ENCODE measurements at places on chromosomes 6 and 20.

DNA sequence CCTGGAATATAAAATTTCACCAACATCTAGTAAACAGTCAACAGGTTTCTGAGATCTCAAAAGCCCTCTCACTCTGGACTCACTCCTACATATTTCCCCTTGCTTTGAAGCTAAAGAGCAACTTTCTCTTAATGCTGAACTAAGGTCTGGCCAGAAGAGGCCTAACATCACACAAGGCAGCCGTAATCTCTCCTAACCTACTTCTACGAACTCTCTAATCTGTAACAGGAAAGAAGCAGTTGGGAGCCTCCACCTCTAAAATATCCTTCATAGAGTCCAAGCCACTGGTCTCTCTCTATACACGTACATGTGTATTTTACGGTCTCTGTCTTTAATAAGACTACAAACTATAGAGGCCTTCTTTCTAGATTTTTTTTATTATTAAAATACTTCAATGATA is 72.0 kb downstream of the REV3L start:
- no peak for DNase-seq

GRCh38 chr6:1247056-1247455 is 64.8 kb upstream of the FOXQ1 start:
- DNase-seq = no peak

- DNase-seq = no peak
These were observed 20.5 kb upstream of the SUPT3H start for GRCh38 chr6:45398075-45398813.

- no peak for DNase-seq
These were observed 67.9 kb downstream of the POPDC3 start for GRCh38 chr6:105111871-105112270.

GRCh38 chr6:74287932-74288331 is 591.9 kb downstream of the CD109 start:
- DNase-seq = no peak

- peak; percentile 13 for DNase-seq
These were observed 56.5 kb downstream of the ERMARD start for GRCh38 chr6:169807699-169808607.

GRCh38 chr6:100633096-100633777 is 168.5 kb upstream of the SIM1 start:
- DNase-seq = no peak

DNA sequence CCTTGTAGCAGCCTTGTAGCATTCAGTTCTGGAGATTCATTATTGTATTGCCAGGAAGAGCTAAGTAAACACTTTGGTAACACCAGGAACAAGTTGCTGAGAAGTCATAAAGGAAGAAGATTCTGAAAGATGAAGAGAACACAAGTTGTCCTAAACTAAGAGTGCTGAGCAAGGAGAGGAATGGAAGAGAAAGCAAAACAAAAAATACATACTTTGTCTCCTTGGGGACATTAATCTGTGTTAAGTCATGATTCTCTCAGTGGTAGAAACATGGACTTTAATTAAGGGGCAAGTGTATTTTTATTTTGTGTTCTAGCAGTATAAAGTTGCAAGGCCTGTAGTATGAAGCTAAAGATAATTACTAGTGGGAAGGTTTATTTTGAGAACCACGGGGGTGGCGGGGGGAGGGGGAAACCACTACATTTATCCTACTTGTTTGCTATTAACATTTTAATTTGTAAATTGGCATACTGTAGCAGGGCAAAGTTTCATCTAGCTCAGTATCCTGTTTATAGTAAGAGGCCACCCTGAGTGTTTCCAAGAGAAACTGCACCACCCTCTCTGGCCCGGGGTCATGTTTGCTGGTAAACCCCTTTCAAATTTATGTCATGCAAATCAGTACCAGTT is 463.0 kb downstream of the CDKAL1 start:
- DNase-seq = no peak

DNA sequence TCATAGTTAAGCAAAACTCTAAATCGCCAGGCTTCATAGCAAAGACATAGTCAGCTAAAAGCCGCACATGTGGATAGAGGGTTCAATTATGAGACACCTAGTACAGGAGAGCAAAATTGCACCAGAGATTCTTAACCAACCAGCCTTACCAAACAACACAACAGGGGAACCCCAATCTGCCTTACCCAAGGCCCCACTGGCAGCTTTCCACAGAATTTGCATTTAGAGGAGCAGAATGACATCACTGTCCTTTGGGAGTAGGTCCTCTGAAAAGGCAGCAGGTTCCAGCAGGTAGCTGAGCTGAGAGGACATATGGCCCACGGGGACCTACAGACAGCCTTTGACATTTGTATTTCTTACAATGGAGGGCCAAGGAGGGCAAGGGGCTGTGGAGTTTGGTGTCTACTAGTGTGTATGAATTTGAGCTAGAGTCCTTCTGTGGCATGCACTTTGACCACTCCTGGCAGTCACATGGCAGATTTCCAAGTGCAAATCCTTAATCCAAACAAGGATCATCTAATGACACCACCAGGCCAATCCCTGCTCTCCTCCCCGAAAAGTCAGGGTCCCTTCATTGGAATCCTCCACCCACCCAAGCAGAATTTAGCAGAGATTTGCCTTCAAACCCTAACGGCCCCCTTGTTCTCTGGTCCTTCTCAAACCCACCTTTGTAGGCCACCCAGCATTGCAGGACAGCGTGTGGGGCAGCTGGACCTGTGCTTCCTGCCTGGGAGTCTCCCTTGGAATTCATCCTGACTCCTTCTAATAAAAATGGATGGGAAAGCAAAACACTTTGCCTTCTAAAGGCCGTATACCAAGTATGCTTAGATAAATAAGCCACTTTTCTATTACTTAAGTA is 171.2 kb upstream of the SUPT3H start:
- no peak for DNase-seq

DNA sequence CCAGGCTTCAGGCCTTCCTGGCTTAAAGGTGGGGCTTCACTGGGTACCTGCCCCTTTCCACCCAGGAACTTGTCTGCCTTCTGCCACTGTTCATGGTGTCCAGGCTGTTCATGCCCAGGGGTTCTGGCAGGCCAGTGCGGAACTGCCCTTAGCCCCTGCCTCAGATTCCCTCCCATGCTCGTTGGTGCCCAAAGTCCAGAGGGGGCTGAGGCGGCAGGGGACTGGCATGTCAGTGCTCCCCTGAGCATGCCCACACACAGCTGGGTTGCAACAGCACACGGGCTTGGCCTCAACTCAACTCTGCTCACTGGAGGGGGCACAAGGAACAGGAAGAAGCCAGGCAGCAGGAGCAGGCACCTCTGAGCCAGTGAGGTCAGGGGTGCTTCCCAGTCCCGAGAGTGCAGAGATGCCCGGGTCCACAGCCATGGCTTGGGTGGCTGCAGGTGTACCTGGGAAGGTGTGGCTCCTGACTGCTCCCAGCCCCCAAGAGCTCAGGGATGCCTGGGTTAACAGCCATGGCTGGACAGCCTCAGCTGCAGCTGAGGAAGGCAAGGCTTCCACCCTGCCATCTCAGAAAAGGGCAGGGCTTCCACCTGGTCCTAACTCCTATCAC is 845.9 kb downstream of the EYS start:
- no peak for DNase-seq

DNA sequence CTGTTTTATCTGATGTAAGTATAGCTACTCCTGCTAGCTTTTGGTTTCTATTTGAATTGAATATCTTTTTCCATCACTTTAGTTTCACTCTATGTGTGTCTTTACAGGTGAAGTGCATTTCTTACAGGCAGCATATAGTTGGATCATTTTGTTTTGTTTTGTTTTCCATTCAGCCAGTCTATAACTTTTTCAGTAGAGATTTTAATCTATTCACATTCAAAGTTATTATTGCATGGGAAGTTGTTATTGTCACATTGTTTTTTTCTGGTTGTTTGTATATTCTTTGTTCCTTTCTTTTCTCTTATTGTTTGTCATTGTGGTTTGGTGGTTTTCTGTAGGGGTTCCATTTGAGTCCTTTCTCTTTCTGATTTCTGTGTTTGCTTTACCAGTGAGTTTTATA is 151.2 kb downstream of the PDE10A start:
- DNase-seq = no peak

DNA sequence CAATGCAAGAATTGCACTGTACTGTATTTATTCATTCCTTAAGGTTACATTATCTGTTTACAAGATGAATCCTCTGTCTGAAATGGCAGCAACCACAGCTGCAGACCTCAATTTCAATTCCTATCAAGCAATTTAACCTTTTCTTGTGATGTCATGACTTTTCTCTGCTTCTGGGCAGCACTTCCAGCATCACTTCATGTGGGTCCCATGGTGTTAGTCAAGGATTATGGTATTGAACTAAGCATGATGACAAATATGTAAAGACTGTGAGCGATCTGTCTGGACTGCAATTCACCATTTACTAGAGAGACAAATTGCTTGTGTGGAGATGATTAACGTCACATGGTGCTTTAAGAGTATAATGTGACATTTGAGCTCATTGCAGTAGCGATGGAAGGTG is 90.5 kb upstream of the CCN2 start:
- no peak for DNase-seq

DNA sequence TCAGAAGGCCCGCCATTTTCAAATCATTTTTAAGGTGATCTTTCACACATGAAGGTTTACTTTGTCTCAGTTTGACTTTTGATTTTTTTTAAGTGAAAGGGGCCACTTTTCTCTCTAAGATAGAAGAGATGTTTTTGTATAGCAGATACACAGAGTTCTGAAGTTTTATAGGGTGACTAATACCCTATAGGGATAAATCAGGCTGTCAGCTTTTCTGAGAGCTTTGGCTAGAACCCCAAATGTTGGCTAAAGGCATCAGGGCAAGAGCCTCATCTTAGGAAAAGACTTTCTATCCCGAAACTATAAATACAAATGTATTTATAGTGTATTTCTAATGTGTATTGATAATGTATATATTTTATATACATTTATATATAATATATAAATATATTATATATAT is 181.4 kb downstream of the TBX18 start:
- no peak for DNase-seq

DNA sequence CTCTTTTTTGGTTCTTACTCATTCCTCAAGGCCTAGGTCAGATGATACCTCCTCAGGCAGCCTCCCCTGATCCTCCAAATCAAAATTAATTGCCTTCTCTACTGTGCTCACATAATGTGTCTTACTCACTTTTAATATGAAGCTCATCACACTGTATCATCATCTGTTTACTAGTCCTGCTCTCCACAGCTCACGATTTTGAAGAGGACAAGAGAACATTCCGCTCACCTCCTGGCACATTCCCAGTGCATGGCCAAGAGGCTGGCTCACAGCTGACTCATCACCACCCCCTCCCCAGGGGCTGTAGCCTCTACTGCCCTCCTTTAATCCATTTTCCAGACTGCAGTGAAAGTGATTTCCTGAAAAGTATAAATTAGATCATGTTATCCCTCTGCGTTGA is 133.1 kb downstream of the ALDH8A1 start:
- DNase-seq = no peak

- DNase-seq = no peak
These were observed 132.4 kb upstream of the MAFB start for GRCh38 chr20:40821429-40821828.

GRCh38 chr6:123527406-123527805 is 109.3 kb downstream of the TRDN start:
- DNase-seq = no peak

- DNase-seq = no peak
These were observed 188.2 kb downstream of the FNDC1 start for GRCh38 chr6:159357211-159357915.

DNA sequence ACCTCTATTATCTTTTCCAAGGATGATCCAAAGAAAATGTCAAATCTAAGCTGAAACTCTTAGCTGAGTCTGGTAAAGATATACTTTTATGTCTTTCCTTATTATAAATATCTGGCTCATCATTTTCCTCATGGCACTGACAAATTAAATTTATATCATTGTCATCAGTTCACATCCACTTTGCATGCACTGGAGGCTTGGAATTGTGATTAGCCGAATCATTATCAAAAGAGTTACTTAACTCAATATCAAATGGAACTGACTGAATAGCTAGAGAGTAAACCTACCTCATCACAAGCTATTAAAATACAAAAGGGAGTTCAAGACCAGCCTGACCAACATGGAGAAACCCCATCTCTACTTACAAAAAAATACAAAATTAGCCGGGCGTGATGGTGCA is 713.9 kb upstream of the MARCKS start:
- no peak for DNase-seq

- no peak for DNase-seq
These were observed 98.2 kb downstream of the PRND start for GRCh38 chr20:4819901-4820300.

- DNase-seq = no peak
These were observed 55.6 kb upstream of the ZMYND8 start for GRCh38 chr20:47412083-47412482.

DNA sequence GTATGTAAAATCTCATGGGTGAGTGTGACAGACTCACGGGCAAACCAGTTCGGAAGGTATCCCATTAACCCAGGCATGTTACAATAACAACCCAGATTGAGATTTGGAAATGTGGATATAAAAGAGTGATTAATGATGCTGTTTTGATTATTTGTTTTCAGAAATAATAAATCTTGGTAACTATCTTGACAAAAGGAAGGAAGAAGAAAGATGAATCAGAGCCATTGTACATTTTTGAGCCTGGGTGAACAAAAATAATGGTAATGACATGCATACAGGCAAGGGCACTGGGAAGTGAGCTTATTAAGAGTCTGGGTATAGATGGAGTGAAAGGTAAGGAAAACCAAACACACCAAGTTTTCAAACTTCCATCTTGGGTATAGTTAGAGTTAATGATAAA is 862.0 kb downstream of the PHF3 start:
- no peak for DNase-seq

DNA sequence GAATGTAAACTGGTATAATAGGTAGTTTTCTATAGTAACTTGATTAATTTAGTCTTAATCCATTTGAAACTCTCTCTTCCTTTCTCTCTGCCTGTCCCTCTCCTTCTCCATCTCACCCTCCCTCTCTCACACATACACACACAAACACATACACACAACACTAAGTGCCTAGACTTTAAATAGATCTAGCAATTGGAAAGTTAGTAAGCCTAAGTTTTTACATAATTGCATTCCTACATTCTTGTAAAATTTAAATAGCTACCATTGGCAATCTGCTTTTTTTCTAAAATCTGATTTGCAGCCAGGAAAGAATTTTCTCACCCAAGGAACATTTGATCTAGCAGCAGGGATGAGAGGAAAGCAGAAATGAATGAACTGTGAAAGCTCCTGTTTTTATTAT is 15.7 kb downstream of the GFRA4 start:
- DNase-seq = no peak

- no peak for DNase-seq
These were observed 184.5 kb upstream of the AGPAT4 start for GRCh38 chr6:161458201-161458951.

Data from natural killer cell (primary cell).